HT1080 (cell line): ENCODE measurements at places on chromosomes 16 and 17. TPM values are rescaled to one million over a fixed set of nuclear protein-coding genes. Genes with fewer than 3 reads are reported as not detected.

DNA sequence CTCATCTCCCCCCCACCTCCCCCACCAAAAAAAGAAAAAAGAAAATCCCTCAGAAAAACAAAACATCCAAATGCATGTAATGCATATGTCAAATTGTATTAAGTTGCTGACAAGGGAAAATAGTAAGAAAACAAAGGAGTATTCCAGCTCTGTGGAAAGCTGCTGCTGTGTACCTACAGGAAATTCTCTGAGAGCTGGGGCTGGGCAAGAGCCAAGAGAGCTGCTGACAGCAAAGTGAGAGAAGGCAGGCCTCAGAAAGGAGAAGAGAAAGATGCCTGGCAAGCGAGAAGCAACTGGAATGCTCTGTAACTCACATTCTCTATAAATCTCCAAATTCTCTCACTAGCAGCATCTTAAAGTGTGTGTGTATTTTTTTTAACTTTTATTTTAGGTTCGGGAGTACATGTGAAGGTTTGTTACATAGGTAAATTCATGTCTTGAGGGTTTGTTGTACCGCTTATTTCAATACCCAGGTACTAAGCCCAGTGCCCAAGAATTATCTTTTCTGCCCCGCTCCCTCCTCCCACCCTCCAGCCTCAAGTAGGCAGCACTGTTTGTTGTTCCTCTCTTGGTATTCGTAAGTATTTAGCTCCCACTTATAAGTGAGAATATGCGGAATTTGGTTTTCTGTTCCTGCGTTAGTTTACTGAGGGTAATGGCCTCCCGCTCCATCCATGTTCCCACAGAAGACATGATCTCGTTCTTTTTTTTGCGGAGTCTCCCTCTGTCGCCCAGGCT lies 24.4 kb downstream of the CNTROB start:
- no peak for DNase-seq

DNA sequence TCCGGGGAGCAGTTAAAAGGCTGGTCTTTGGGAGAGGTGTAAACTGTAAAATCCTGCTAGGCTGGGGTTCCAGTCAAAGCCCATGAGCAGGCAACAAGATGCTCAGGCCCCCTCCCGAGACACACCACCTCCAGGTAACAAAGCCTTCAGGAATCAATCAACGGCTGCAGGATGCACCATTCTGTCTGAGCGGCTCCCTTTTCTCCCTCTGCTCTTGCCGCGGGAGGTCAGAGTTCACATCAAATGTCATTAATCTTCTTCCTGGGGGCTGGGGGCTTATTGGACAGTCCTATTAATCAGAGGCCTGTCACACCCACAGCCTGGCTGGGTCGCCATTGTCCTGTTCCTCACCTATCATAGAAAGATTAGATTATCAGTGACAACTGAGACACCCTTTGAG lies 11.9 kb upstream of the CCDC182 start:
- DNase-seq: no peak

CDRT15L2 gene
- total RNA-seq: not detected in 2 replicates

DNA sequence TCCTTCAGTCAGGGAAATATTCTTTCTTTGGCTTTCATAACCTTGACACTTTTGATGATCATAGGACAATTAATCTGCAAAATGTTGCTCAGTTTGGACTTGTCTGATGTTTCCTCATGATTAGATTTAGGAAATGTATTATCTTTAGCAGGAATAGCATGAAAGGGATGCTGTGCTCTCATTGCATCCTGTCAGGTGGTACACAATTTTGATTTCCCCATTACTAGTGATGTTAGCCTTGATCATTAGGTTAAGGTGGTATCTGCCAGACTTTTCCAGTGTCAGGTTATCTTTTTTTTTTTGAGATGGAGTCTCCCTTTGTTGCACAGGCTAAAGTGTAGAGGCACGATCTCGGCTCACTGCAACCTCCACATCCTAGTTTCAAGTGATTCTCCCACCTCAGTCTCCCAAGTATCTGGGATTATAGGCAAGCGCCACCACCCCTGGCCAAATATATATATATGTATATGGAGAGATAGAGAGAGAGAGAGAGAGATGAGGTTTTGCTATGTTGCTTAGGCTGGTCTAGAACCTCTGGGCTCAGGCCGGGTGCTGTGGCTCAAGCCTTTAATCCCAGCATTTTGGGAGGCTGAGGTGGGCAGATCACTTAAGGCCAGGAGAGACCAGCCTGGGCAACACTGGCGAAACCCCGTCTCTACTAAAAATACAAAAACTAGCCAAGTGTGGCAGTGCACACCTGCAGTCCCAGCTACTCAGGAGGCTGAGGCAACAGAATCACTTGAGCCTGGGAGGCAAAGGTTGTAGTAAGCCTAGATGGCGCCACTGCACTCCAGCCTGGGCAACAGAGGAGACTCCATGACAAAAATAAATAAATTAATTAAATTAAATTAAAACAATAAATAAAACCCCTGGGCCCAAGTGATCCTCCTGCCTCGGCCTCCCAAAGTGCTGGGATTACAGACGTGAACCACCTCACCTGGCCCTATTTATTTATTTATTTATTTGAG lies 15.8 kb upstream of the CAVIN1 start:
- no peak for DNase-seq

USH1G gene
- not detected in 2 replicates for total RNA-seq

- no peak for DNase-seq
These were observed 59.0 kb upstream of the TOM1L1 start for GRCh38 chr17:54841656-54842055.

HS3ST6 gene
- not detected in 2 replicates for total RNA-seq

- DNase-seq: no peak
These were observed 283.9 kb upstream of the EEF2KMT start for GRCh38 chr16:5381481-5381880.

SLC6A2 gene
- not detected in 2 replicates for total RNA-seq

DNA sequence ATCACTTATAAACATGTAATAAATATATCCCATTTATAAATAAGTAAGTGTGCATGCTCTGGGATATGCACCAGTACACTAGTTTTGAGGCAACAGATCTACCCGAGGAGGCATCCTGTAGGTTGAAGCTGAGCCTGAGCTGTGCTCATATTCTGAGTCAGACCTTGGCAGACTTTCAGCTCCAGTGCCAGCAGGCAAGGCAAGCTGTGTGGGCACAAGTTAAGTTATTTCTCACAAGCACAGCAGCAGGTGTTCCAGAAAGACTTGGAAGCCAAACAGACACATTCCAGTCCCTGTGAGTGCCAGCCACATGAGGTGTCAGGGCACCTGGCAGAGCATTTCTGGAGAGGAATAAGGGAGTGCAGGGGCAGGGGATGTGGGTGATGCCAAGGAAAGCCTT lies 1.3 kb upstream of the CLEC19A start:
- DNase-seq: peak; percentile 71

- DNase-seq: no peak
These were observed 332 bp upstream of the ALG1 start for GRCh38 chr16:5071341-5071680.

DNA sequence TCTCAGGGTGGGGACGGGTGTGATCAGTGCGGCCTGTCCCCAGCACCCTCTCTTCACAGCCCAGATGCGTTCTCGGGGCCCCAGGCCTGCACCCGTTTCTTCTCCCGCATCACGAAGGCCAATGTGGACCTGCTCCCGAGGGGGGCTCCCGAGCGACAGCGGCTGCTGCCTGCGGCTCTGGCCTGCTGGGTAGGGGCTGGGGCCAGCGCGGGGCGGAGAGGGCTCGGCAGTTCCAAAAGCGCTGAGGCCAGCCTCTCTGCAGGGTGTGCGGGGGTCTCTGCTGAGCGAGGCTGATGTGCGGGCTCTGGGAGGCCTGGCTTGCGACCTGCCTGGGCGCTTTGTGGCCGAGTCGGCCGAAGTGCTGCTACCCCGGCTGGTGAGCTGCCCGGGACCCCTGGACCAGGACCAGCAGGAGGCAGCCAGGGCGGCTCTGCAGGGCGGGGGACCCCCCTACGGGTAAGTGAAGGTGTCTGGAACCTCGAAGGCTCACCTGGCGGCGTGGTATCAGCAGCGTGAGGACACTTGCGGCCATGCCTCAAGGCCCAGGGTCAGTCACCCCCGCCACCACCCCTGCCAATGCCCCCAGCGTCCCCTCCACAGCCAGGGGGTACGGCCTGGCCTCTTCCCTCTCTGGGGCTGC lies 4.4 kb downstream of the MSLN start:
- DNase-seq: no peak

GRCh38 chr17:76240461-76241203 lies at the start of gene RNF157:
Gene RNF157 (minus strand): TSS chr17:76240493. CDS start chr17:76240240, 253 bp downstream.
- no peak for DNase-seq

DNA sequence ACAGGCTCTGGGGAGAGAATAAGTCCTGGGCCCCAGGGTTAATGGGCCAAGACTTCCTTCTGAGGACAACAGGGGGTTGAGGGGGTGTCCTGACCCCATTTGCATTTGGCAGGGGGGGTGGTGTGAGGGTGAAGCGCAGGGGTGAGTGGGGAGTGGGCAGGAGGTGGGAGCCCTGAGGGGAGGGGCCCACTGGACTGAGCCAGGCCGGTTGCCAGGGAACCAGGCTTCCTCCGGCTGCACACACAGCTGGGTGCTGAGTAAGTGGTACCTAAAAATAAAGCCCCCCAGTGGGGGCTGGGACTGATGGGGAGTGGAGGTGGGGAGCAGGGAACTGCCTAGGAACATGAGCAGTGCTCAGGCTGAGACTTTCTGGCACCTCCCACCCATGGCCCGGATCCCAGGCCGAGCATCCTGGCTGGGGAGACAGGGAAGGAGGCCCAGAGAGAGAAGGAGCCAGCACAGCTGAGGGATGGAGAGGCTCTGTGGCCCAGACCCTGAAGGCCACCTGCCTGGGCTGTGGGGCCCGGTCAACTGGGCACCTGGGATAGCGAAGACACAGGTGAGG lies 7.5 kb upstream of the RASD1 start:
- no peak for DNase-seq

- peak; percentile 69 for DNase-seq
These were observed 3.5 kb upstream of the UBALD2 start for GRCh38 chr17:76261421-76262215.

DNA sequence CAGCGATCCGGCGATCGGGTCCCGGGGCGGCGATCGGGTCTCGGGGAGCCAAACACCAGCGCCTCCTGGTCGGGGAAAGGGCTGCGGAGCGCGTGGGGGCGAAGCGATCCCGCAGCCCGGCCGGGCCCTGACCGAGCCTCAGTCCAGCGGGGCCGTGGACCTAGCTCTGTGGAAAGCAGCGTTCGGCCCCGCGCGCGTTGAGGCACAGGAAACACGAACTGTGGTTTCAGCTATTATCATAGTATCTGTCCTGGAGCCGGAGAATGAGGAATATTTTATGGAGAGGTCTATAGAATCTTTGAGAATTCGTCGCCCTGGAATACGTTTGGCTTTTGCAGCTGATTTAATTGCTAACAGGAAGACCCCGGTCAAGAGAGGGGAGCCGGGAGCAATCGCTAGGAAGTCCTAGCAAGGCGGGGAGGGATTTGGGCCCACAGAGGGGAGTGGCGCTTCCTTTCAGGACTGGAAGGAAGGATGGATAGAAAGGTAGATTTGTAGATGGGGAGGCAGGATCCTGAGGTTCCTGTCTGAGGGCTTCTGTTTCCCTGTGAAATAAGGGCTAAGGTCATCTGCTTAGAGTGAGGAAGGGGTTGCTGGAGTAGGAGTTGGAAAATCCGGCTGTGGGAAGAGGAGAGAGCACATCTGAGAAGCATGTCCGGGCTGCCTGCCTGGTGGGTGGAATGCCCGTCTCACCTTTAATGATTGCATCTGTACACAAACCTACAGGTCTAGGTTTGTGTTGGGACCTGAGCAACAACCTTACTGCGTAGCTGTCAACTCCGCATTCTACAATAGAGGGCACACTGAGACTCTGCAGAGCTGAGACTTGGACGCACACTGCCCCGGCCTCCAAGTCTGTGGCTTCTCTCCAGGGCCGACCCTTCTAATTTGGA lies 770 bp downstream of the CCNF start:
- DNase-seq: no peak

GRCh38 chr16:11060842-11061241 lies 116.5 kb downstream of the CLEC16A start:
- no peak for DNase-seq

TMC5 gene
- total RNA-seq: not detected in 2 replicates

DNA sequence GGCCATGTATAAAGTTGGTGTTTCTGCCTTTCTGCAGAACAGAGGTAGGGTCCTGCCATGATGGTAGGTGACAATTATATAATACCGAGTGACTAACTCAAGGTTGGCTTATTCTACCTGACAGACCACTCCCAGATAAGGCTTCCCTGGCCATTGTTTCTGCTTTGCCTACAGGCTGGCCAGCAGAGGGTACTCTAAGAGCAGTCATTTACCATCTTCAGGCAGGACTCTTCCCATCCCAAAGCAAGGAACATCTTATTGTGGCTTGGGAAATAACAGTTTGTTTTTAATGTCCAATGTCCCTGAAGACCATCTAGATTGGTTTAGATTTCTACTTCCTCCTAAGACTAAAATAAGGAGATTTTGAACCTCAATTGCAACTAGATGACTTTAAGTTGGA lies 74.1 kb downstream of the SNX11 start:
- peak; percentile 48 for DNase-seq

CAMKK1 gene
- 9.2 and 11.8 TPM in 2 replicates for total RNA-seq

- peak; percentile 89 for DNase-seq
These were observed 5.6 kb upstream of the ZFHX3 start for GRCh38 chr16:73053364-73054124.

DNA sequence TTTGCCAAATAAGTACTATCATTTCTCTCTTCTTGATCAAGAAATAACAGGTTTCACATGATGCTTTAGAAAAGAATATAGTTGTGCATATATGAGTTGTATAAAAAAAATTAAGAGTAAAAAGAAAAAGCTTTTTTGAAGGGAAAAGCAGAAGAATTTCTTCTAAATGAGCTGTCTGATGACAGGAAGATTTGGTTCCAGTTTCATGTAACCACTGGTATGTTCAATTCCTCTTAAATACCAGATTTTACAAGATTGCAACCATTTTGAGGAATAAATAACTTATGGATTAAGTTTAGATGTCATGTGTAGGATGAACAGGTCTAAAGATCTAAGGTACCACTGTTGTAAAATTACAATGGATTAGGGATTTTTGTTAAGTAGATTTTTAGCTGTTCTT lies 45.0 kb downstream of the VMP1 start:
- no peak for DNase-seq

CD300LF gene
- not detected in 2 replicates for total RNA-seq

DNA sequence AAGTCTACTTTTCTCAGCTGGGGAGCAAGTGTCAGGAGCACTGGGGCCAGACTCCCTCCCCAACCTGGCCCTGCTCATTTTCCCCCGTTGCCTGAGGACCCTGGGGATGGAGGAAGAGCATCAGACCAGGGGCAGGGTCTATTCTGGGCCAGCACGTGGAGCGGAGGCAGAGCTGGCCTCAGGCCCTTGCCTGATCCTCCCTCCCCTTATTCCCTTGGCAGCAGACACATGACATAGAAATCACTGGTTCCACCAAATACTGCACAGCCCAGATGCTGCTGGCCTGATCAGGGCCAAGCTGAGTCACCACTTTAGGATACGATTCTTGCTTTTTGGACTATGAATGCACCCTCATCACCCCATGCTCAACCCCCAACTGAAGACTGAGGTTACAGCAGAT lies 15.8 kb upstream of the AGRP start:
- DNase-seq: no peak

GALR2 gene
- 0.18 TPM in 1 of 2 replicates, not detected in the other for total RNA-seq

ZG16 gene
- not detected in 2 replicates for total RNA-seq

DNA sequence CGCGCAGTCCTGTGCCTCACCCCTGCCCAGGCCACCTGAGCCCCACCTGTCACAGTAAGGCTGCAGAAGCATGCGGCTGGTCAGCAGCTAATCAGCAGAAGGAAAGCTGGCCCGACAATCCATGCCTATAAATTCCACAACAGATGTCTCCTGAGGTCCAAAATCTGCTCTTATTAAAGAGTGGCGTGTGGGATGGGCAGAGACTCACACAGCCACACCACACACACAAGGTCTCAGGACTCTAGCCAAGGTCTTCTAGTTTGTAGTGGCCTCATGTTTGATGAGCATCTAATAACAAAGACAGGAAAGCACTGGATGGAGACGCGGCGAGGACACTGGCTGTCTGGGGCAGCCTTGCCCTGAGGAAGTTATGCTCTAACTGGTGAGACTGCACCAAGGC lies 55.9 kb downstream of the ANKRD11 start:
- DNase-seq: no peak
